Ammon's horn (tissue), 1 donor: ENCODE measurements at places on chromosomes 6 and 20.

DNA sequence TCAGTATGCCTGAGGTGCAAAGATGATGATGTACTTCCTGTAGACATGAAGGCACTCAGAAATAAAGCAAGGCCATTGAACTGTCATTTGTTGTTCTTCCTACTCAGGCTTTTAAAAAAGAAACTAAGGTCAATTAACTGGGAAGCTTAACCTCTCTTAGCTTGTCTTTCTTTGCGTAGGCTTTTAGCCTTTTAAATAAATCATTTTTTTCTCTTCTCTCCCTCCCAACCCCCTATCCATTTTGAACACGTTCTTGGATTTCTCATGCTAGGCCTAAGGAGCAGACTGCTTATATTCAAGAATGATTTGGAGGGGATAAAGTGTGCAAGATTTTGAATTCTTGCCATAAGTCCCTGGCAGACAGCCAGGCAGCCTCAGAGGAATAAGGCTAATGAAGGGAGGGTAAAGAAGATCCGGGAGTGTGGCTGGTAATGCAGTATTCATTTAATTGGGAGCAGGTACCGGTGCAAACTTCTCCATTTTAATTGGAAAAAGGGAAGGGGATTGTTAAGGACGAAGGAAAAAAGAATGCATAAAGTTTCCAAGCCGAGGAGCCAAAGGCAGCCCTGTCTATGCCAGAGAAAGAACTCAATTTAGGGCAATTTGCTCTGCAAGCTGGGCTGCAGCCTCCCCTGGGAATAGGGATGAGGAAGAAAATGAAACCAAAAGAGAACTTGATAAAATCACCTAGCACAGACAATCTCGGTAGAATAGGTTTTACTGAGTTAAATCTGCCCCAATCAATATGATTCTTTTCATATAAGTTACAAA lies 343.8 kb upstream of the MMS22L start:
- peak; percentile 53 for DNase-seq

DNA sequence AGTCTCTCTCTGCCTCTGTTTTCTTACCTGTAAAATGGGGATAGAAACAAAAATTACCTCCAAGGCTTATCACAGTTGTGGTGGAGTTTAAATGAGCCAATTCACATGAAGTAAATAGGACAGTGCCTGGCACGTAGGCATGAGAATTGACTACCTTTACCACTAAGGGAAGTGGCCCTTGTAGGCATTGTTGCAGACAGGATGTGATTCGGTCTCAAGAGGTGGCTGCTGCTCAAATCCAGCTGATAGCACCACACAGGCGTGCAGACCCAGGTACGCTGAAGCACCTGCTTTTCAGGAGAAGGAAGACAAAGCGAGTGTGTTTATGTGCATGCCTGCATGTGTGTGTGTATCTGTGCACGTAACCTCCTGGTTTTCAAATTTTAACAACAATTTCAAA lies 108.6 kb downstream of the EYA2 start:
- DNase-seq: no peak

- no peak for DNase-seq
Observed at GRCh38 chr6:126007800-126008199, 21.5 kb downstream of the TRMT11 start.

- DNase-seq: no peak
Observed at GRCh38 chr6:61538801-61539200, 747.2 kb downstream of the KHDRBS2 start.

DNA sequence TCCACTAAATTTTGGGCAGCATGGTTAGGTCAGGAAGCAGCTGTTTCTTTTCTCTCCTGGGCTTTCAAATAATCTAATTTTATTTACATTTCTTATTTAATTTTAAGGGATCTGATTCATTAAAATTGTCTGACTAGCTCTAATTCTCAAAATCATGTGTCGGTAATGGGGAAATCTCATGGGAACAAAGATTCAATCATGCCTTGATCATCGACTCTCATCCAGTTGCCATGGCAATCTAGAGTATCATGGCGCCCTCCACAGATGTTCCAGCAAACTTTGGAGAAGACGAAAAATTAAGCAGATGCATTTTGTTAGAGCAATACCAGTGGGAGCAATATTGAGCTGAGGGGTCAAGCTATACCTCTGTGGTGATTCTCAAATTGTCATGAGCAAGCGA lies 358.0 kb upstream of the CDH4 start:
- DNase-seq: no peak

- no peak for DNase-seq
Observed at GRCh38 chr6:22322103-22323030, 25.5 kb upstream of the PRL start.

DNA sequence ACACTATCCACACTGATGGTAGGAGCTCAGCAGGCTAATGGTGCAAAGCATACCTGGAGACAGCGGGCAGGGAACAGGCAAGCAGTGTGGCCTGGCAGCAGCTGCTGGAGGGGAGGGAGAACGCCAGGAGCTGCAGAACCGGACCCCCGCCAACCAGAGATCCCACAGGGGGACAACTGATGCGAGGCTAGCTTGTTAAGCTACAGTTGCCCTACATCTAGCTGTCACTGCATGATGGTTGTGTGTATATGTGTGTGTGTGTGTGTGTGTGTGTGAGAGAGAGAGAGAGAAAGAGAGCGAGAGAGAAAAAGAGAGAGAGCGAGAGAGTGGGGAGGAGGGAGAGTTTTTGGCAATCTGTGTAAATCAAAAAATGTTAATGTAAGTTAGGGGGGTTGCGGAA lies 69.7 kb upstream of the NHSL1 start:
- DNase-seq: no peak
